Panc1 (cell line): ENCODE measurements at places on chromosomes 5 and 9.
A peak's percentile ranks its signal among the peaks of the same experiment; 100 is the strongest.

- no peak overlapping the region for H3K27ac ChIP-seq
- DNase-seq, result no peak
- no peaks in the 10 kb centered on the region for H3K36me3 ChIP-seq
- no peaks in the 10 kb centered on the region for H3K4me1 ChIP-seq
Observed at GRCh38 chr9:93896093-93896492, 59.1 kb downstream of the BARX1 start.

DNA sequence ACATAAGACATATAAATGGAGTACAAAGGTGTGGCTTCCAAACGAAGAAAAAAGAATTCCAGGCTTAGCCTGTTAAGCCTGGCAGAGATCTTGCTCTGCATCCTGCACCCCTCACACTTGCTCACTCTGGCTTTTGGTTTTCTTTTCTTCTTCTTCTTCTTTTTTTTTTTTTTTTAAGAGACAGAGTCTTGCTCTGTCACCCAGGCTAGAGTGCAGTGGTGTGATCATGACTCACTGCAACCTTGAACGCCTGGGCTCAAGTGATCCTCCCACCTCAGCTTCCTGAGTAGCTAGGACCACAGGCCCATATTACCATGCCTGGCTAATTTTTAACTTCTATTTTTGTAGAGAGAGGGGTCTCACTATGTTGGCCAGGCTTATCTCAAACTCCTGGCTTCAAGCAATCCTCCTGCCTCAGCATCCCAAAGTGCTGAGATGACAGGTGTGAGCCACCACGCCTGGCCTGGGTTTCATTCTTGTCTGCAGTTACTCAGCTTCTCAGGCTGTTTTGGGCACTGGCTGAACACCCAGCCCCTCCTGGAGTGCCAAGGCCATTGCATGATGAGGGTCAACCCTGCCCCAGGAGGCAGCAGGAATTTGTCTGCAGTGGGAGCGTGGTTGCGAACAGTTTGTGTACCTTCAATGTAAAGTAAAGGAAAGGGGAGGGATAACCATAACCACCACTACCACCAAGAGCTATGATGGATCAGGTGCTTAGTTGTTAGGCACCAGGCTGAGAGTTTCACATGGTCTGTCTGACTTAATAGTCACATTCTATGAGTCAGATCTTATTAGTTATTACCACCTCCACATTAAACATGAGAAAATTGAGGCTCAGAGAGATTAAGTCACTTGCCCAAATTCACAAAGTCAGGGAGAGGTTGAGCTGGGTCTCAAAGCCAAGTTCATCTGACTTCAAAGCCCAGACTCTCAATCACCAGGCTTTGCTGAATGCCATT, 219.2 kb upstream of the PANK3 start:
- no peaks in the 10 kb centered on the region for H3K36me3 ChIP-seq
- H3K27me3 ChIP-seq, result no peaks in the 10 kb centered on the region
- no peaks in the 10 kb centered on the region for H3K4me1 ChIP-seq

DNA sequence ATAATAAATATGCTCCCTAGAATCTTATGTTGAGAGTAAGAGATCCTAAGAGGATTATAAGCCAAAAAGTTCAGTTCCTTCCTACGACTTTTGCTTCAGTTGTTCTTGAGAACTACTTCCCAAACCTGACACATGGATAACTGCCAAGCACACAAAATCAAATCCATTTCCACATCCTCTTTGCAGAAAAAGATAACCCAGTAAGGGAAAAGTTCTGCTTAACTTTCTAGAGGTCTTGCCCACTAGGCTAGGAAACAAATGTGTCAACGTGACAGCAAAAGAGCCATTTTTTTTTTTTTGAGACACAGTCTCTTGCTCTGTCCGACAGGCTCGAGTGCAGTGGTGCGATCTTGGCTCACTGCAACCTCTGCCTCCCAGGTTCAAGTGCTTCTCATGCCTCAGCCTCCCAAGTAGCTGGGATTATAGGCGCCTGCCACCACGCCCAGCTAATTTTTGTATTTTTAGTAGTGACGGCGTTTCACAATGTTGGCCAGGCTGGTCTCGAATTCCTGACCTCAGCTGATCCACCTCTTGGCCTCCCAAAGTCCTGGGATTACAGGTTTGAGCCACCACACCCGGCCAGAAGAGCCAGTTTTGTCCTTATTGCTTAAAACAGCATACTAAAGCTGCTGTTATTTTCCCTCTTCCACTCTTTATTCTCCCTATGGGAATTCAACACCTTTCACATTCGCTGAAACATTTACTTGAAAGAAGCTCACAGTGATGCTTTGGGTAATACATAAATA, 24.2 kb downstream of the CSNK1A1 start:
- H3K36me3 ChIP-seq, result peaks cover 20% of the 10 kb centered on the region; the same call in 1 of the 2 replicates
- no peaks in the 10 kb centered on the region for H3K27me3 ChIP-seq
- DNase-seq, result no peak
- H3K27ac ChIP-seq, result no peak overlapping the region

GRCh38 chr5:74465724-74466123, 174.8 kb downstream of the ENC1 start:
- H3K36me3 ChIP-seq, result no peaks in the 10 kb centered on the region
- H3K4me1 ChIP-seq, result no peaks in the 10 kb centered on the region
- no peak for DNase-seq
- H3K27me3 ChIP-seq, result no peaks in the 10 kb centered on the region
- no peak overlapping the region for H3K27ac ChIP-seq
- no peak overlapping the region for H3K4me3 ChIP-seq

- no peaks in the 10 kb centered on the region for H3K36me3 ChIP-seq
- no peak for DNase-seq
- no peaks in the 10 kb centered on the region for H3K27me3 ChIP-seq
- no peak overlapping the region for H3K4me3 ChIP-seq
- peaks cover 2% of the 10 kb centered on the region; the same call in 1 of the 2 replicates for H3K4me1 ChIP-seq
- H3K27ac ChIP-seq, result no peak overlapping the region
Observed at GRCh38 chr5:132265336-132266030, 8.0 kb downstream of the PDLIM4 start.

DNA sequence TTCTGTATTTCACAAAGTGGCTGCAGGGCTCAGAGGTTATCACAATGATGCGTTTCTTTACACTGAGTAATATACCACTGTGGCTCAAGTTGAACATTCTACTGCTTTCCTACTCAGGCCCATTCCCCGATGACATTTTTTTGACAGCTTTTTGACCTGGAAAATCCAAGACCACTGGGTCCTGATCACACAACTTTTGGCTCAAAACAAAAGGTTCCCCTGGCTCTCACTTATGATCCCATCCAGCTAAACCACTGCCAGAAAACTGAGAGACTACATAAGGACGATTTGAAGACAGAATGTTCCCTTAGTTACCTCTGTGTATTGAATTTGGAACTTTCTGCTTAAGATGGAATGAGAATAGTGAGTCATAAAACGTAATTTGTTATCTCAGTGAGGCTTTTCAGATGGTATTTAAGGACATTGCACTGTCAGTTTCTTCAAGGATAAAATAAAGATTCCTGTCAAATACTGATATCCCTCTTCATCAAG, 78.0 kb upstream of the FBXL7 start:
- no peak overlapping the region for H3K4me3 ChIP-seq
- H3K36me3 ChIP-seq, result no peaks in the 10 kb centered on the region
- no peak overlapping the region for H3K27ac ChIP-seq
- H3K27me3 ChIP-seq, result no peaks in the 10 kb centered on the region
- no peaks in the 10 kb centered on the region for H3K4me1 ChIP-seq

- no peaks in the 10 kb centered on the region for H3K36me3 ChIP-seq
- H3K27ac ChIP-seq, result no peak overlapping the region
- H3K4me3 ChIP-seq, result no peak overlapping the region
- DNase-seq, result peak; percentile 51
- no peaks in the 10 kb centered on the region for H3K27me3 ChIP-seq
- H3K4me1 ChIP-seq, result no peaks in the 10 kb centered on the region
Observed at GRCh38 chr5:65209341-65209740, 272.4 kb downstream of the ADAMTS6 start.

- H3K4me1 ChIP-seq, result no peaks in the 10 kb centered on the region
- no peaks in the 10 kb centered on the region for H3K27me3 ChIP-seq
- no peak for DNase-seq
- H3K4me3 ChIP-seq, result no peak overlapping the region
- no peaks in the 10 kb centered on the region for H3K36me3 ChIP-seq
- H3K27ac ChIP-seq, result no peak overlapping the region
Observed at GRCh38 chr9:114989600-114990410, 59.4 kb upstream of the TNFSF8 start.

- DNase-seq, result no peak
- H3K27ac ChIP-seq, result no peak overlapping the region
- H3K36me3 ChIP-seq, result no peaks in the 10 kb centered on the region
Observed at GRCh38 chr9:125998837-125999503, 251.8 kb downstream of the PBX3 start.

GRCh38 chr5:150397782-150398721, 14.7 kb downstream of the CD74 start:
- no peaks in the 10 kb centered on the region for H3K4me1 ChIP-seq
- H3K27me3 ChIP-seq, result no peaks in the 10 kb centered on the region
- no peak overlapping the region for H3K4me3 ChIP-seq

DNA sequence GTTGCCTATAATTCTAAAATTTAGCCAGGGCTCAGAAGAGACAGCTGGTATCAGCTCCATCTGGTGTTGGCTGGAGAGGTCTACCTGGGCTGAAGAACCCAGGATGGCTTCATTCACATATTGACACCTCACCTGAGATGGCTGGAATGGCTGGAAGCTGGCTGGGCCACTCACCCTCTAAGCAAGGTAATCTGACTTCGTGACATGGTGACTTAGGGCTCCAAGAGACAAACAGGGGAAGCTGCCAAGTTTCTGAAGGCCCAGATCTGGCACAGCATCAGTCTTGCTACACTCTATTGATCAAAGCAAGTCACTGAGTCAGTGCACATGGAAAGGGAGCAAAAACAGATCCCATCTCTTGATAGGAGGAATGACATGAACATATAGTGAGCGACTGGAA, 102.3 kb downstream of the EPB41L4A start:
- no peak overlapping the region for H3K27ac ChIP-seq
- no peaks in the 10 kb centered on the region for H3K36me3 ChIP-seq
- H3K27me3 ChIP-seq, result no peaks in the 10 kb centered on the region
- no peaks in the 10 kb centered on the region for H3K4me1 ChIP-seq
- H3K4me3 ChIP-seq, result no peak overlapping the region
